ENCODE measurements at places on chromosomes 6 and 20. TPM values are rescaled to one million over a fixed set of nuclear protein-coding genes. Genes with fewer than 3 reads are reported as not detected.

The ARG1 gene
- polyA plus RNA-seq: 0.34 TPM

The KHDC1L gene
- not detected for polyA plus RNA-seq

The VWA7 gene
- 3.0 TPM for polyA plus RNA-seq

The GNMT gene
- not detected for polyA plus RNA-seq

The SLC44A4 gene
- 215 TPM for polyA plus RNA-seq

Data from small intestine (tissue), 16 donors.